ENCODE measurements at places on chromosomes 3 and 15.
A peak's percentile ranks its signal among the peaks of the same experiment; 100 is the strongest.

GRCh38 chr15:84810073-84810840 is 6.9 kb upstream of the ALPK3 start:
- no peak for DNase-seq

DNA sequence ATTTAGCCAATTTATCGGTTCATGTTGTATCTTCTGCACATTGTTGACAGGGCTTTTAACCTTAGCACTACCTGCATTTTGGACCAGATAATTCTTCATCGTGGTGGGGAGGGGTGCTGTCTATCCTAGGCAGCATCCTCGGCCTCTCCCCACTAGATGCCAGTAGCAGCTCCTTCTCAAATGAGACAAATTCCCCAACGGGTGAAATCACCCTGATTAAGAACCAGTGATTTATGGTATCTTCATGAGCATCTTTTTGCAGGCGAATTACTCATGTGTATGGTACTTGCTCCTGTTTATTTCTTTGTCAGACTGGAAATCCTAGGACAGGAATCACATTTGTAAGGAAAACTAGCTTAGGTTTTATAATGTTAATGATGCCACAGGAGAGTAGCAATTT is 68.0 kb downstream of the C3orf70 start:
- DNase-seq = no peak

- no peak for DNase-seq
These were observed 5.9 kb upstream of the TKT start for GRCh38 chr3:53261712-53262111.

- peak; percentile 8 for DNase-seq
These were observed 90.5 kb downstream of the IGF1R start for GRCh38 chr15:98738689-98739401.

GRCh38 chr3:167394003-167394402 is 13.9 kb upstream of the ZBBX start:
- no peak for DNase-seq

- peak; percentile 69 for DNase-seq
These were observed 24.1 kb upstream of the OR5K4 start for GRCh38 chr3:98329392-98330124.

DNA sequence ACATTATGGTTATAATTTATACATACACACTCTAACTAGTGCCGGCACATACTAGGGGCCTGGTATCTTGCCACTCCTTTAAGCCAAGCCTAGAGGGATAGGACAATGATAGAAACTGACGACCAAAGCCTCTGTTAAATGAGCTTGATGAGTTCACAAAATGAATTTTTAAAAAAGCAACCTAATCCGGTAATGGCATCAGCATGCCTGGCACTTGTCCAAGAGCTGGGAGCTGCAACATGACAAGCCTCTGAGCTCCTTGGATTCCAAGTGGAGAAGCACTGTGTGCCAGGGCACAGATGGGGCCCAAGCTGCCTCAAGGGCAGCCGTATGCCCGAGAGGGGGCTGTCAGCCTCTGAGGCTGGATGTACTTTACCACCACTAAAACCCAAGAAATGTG is 9.7 kb downstream of the ETV5 start:
- no peak for DNase-seq

DNA sequence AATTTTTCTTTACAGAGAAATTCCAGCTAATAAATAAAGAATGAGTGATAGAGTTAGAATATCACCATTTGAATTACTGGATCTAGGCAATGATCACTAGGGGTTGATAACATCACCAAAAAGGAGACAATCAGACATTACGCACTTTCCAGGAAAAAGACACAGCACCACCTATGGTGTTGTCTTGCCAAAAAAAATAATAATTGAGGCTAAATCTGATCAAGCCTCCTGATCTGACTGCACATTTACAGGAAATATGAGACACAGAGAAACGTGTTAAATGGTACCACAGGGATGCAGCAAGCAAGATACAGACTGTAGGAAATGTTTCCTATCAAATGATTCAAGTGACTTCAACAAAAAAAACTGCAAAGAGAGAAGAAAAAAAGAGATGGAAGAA is 92.8 kb downstream of the EOMES start:
- peak; percentile 70 for DNase-seq

DNA sequence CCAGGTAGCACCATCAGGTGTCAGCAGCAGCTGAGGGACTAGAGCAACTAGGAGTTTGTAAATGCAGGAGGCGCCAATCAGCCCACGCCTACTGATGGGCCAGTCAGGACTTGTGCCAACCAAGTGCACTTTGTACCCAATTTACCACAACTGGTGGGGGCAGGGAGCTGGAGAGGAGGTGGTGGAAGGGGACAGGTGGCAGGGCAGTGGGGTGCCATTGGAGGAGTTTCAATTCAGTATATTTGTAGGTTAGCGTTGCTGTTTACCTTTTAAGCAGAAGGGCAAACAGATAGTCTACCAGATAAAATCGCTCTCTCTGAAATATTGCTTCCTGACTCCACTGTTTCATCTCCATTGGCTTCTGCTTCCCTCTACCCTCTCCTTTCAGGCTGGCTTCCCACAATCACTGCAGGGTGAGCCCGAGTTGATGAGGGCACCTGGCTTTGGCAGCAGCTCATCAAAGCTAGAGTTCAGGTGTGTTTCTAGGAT is 75.7 kb downstream of the TRIM69 start:
- no peak for DNase-seq

- no peak for DNase-seq
These were observed 84.3 kb downstream of the CHST2 start for GRCh38 chr3:143203848-143204247.

DNA sequence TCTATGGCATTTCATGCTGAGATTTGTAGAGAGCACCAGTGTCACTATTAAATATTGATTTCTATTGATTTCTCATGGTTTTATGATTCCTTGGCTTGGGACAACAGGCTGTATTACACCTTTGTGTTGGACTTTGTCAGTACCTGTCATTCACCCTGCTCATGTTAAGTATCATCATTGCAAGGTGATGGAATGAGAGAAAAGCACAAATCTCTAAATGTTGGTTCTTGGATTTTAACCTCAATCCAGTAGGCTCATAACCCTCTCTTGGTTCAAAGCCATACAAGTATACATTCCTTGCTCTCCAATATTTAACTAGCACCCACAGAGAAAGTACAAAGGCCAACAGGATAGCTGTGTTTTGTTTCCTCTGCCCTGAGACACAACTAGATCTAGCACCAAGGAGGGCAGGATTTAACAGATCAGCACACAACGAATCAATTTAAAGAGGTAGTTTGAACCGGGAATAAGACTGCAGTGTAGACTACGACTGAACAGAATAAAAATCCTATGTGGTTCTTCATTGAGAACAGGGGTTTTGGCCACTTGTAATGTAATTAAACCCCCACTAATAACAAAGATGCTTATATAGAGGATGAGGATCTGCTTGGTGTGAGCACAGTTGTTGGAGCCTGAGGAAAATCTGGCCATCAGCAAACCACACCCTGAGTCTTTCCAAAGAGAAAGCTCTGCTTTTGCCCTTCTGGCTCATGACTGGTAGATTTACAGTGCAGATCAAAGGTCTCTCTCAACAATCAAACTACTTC is 78.0 kb upstream of the TNFSF10 start:
- DNase-seq = no peak

GRCh38 chr3:64268926-64269325 is 43.7 kb upstream of the PRICKLE2 start:
- no peak for DNase-seq

DNA sequence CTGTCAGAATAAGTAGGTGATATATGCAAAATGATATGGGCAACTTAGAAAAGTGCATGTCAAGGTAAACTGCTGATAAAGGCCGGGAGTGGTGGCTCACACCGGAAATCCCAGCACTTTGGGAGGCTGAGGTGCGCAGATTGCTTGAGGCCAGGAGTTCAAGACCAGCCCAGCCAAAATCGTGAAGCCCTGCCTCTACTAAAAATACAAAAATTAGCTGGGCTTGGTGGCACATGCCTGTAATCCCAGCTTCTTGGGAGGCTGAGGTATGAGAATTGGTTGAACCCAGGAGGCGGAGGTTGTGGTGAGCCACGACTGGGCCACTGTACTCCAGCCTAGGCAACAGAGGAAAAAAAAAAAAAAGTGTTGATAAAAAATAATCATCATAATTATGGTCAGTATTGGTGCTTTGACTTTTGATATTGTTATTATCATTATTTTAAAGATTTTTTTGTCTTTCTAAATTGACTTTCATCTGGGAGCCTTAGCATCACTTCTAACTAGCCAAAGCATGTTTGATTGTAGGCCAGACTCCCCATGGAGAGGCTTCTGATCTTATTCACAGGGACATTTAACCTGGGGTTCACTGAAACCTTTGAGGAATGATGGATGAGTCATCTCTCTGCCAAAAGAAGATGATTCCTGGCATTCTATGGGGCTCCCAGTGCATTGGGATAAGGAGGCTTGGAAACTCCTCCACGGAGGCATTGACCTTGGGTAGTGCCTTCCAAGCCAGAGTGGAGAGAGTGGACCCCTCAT is 5.6 kb downstream of the ZBTB38 start:
- no peak for DNase-seq

DNA sequence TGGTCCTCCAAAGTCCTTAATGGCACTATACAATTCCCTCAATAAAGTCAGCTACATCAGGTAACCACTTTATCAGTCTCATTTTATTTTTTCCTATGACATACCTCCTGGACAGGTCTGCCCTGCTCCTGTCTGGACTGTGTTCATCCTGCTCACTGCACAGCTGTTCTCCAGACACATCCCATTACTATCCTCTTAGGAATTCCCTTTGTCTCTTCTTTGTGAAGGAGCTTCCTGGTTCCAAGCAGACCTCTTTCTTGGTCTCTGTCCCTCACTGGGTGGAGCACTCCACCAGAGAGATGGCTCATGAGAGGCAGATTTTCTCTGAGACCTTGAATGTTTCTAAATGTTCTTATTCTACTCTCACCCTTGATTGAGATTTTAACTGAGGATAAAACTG is 60.1 kb downstream of the KY start:
- DNase-seq = no peak

DNA sequence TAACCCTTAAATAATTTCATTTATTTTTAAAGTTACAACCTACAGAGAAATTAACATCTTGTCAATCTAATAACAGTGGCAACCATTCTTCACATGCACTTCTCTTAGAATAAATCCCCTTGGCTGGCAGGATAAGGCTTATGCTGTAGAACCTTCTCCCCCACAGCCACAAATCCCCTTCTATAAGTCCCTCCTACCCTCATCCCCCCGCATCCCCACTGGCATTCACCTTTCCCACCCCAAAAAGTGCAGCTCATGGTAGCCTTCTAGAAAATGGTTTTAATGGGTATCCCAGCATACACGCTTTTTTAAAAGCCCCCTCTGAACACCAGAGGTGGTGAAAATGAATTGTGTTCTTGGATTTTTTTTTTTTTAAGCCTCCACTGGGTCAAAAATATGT is 49.2 kb downstream of the CAPN7 start:
- DNase-seq = no peak

- DNase-seq = no peak
These were observed 186.7 kb upstream of the WNT5A start for GRCh38 chr3:55673764-55674163.

DNA sequence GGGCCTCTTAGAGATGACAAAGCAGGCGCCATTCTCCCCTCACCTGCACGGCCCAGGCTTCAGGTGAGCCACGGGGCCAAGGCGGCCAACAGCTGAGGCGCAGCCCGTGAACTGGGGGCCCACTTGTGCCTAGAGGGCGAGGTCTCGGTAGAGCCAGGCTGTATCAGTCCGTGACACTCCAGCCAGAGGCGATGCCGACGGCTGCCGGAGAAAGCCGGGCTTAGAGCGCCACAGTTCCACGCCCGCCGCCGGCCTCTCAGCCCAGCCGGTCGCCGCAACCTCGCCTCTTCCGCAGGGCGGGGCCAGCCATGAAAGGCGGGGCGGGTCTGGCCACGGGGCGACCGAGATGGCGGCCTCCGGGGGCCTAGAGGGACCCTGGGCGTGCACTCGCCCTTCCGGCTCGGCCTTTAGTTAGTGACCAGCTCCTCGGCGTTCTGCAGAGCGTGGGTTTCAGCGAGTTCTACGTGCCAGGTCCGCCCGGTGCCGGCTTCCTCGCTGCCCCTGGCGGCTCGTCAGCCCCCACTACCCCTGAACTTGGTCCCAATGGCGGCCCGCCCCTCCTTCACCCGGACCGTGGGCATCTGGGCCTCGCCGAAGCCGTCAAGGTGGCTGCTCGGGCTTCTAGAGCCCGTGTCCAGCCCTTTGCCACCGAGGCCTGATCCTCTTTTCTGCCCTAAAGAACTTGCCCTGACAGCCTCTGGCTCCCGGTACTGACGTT is at the start of gene ZNF621:
ZNF621 (plus strand) TSS at position 393 of the 718 bp plus-strand sequence. CDS start 881 bp downstream, outside the sequence.
- DNase-seq = peak; percentile 90

- DNase-seq = no peak
These were observed 373.4 kb downstream of the DIPK2A start for GRCh38 chr3:144344925-144345548.

DNA sequence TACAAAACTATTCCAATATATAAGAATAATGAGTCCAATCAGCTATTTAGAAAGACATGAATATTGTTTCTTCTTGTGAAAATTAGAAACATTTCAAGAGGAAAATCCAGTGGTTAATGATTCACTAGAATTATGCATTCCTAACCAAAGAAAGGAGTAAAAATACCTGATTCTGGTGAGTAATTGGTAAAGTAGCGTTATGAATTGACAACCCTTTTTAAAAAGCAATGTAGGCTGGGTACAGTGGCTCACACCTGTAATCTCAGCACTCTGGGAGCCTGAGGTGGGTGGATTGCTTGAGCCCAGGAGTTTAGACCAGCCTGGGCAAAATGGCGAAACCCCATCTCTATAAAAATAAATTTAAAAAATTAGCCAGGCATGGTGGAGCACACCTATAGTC is 43.3 kb downstream of the TOPAZ1 start:
- DNase-seq = no peak

GRCh38 chr3:149494759-149495580 is 20.5 kb downstream of the TM4SF4 start:
- DNase-seq = no peak

- DNase-seq = no peak
These were observed 17.7 kb downstream of the RBP1 start for GRCh38 chr3:139521816-139522215.

GRCh38 chr15:26298659-26299170 is 435.6 kb upstream of the ATP10A start:
- no peak for DNase-seq

DNA sequence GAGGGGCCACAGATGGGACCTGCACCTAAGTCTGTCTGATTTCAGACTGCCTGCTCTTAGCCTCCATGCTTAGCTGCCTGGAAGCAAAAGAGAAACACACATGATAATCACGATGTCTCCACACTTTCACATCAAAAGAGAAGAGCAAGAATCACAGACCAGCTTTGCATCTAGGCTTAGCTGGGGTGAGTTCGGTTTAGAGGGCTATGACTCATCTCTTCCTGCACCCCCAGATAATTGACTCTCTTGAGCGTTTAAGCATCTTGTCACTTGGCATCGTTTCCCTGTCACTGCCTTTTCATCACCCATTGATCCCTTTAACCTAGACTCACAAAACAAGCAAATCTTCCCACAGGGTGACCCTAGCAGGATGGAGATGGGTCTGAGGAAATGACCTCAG is 124.0 kb downstream of the NTRK3 start:
- no peak for DNase-seq

- no peak for DNase-seq
These were observed 167.8 kb downstream of the TAFA4 start for GRCh38 chr3:68764554-68764953.

DNA sequence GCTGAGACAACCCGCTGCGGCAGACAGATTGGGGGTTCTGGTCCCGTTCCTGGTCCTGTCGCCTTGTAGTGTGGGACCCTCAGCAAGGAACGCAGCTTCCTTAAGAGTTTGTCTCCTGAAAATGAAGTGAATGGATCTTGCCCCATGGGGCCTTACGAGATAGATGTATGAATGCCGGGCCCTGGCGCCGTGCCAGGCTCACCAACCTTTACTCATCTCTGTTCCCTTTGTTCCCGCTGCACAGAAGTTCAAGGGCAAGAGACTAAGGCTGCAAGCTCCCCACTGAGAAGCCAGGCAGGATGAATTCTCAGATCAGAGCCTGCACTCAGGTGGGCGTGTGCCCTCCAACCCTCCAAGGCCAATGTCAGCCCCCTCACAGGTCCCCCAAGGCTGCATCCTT is 162.7 kb upstream of the IQSEC1 start:
- DNase-seq = no peak

Measured in activated CD4-positive, alpha-beta T cell treated with anti-CD3 and anti-CD28 coated beads, Interleukin-2, Interleukin-6, amounts not matched to agents 100 ng/mL and 50 ng/mL, durations not matched to agents 16 hours and 8 hours (primary cell).